Panc1 (cell line): ENCODE measurements at places on chromosomes 3 and 15.
A peak's percentile ranks its signal among the peaks of the same experiment; 100 is the strongest.

DNA sequence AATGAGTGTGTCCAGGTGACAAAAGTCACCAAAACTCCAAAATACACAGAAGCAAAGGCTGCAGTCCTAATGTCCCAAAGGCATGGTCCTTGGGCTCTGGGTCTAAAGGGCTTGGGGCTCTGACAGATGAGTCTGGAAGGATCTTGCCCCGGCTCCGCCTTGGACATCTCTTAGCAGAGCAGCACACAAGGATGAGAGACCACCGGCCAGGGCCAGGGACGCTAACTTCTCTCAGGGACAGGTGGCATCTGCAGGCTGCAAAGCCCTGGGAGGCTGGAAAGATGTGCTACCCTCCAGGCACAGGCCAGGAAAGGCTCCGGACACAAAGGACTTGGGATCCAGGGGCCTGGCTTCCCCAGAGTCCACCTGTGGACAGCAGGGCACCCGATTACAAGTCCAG lies 14.1 kb upstream of the SHISA5 start:
- DNase-seq: no peak

GRCh38 chr3:185552358-185552877 lies at the start of gene LIPH:
LIPH (minus strand) TSS chr3:185552588; CDS start chr3:185552471, 117 bp downstream.
- DNase-seq: peak; percentile 89

DNA sequence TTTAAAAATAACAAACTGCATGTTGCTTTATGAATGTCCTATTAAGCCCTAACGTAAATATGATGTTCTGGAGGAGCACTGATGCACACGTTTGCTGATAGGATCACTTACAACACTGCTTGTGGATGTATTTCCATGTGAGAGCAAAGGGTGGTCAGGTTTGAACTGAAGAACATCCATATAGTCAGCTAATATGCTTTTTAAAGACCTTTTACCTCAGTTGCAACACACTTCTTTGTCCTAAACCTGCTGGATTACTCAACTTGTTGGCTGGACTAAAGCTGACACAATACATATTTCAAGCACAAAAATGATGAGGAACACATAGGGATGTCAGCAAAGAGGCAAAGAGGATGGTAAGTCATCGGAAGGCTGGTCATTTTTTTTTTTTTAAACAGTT lies 186.6 kb downstream of the TIGIT start:
- no peak for DNase-seq

DNA sequence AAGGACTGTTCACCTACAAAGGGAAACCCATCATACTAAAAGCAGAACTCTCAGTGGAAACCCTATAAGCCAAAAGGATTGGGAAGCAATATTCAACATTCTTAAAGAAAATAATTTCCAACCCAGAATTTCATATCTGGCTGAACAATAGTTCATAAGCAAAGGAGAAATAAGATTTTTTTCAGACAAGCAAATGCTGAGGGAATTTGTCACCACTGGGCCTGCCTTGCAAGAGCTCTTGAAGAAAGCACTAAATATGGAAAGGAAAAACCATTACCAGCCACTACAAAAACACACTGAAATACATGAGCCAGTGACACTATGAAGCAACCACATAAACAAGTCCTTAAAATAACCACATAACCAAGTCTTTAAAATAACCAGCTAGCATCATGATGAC lies 28.9 kb upstream of the DCBLD2 start:
- no peak for DNase-seq

- DNase-seq: no peak
These were observed 71.3 kb upstream of the CGNL1 start for GRCh38 chr15:57305009-57305408.

- DNase-seq: no peak
These were observed 1013.6 kb downstream of the ROBO1 start for GRCh38 chr3:78754066-78754743.

DNA sequence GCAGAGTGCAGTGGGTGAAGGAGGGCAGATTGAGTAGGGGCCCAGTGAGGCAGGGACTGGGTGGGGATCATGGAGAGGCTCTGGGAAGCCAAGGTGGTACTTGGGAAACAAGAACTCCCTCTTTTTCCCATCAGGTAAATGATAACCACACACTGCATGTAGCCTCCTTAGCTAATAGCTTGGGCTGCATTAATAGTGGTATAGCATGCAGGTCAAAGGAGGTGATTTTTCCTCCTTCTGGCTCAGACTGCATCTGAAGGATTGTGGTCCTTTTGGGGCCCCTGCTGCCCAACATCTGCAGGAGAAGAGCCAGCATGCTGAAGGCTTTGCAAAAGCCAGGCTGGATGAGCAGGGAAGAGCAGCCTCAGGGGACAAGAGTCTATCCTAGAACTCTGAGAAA lies 45.4 kb downstream of the PPCDC start:
- DNase-seq: no peak

GRCh38 chr15:43283526-43283925 lies 16.8 kb upstream of the TGM5 start:
- DNase-seq: no peak

DNA sequence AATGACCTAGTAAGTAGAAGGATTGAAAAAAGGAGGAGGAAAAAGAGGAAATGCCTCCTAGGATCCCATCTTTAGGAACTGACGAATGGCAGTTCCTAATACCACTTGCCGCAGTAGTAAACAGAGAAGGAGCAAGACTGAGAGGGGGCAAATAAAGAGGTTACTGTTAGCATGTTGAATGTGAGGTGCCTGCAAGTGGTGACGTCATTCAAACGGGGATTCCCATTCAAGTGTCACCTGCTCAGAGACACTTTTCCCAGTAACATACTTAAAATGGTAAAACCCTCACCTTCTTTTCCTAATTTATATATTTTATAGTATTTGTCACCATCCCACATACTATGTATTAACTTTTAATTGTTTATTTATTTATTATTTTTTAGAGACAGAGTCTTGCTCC lies 178.9 kb downstream of the IL5RA start:
- no peak for DNase-seq

- no peak for DNase-seq
These were observed 313.9 kb upstream of the NR2E3 start for GRCh38 chr15:71496336-71496955.

DNA sequence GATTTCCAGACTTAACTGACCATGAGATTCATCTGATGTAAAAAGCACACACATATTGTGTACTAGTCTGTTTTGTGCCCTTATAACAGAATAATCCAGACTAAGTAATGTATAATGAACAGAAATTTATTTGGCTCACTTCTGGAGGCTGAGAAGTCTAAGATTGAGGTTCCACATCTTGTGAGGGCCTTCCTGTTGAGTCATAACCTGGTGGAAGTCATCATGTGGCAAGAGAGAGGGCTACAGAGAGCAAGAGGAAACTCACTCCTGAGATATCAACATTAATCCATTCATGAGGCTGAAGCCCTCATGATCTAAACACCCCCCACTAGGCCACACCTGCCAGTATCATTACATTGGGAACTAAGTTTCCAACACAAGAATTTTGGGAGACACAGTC lies 977.6 kb downstream of the MCTP2 start:
- no peak for DNase-seq

GRCh38 chr3:9897408-9898372 lies 5.0 kb upstream of the IL17RE start:
- DNase-seq: no peak

DNA sequence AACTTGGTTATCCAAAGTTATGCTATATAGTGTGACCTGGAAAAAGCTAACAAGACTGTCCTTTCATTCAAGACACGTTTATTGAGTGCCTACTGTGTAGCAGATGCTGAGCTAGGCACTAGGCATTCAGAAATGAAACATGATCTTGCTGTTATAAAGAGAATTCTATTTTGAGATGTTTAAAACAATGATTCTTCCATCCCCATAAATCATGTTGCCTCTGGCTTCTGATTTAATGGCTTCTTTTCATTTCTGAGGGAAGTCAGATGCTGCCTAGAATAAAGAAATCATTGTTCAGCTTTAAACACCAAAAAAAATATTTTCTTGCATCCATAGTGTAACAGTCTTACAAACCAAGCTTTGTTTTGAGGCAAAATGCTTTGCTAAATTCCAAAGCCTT lies 620.9 kb upstream of the UBE2E2 start:
- DNase-seq: no peak

DNA sequence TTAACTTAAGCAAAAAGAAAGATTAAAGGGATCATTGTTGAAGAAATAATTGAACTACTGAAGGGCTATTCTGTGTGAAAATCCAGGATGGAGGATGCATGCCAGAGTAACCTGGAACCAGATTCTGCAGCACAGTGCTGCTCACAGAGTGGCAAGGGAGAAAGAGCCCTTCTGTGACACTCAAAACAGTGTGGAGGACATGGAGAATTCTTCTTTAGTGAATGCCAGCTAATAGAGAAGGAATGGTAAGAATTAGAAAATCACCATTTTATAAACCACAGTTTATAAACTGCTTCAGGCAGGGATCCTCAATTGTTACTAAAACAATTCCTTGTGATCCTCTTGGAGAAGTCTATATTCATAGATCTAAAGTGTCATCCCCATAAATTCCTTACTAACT lies 70.4 kb upstream of the ARHGEF26 start:
- DNase-seq: no peak

DNA sequence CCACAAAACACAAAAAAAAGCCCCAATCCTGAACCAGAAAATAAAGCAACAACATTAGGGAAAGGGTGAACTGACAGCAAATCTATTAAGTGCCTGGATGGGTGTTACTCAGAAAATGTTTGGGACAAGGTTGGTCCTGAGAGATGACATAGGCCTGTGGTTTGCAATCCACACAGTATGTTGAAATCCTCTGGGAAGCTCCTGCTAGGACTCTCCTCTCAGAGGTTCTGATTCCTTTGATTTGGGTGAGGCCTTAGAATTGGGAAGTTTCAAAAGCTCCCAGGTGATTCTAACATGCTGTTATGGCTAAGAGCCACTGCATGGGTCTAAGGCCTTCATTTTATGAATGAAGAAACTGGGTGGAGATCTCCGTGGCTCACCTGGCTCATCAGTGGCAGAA lies 18.4 kb downstream of the CLDN1 start:
- no peak for DNase-seq

DNA sequence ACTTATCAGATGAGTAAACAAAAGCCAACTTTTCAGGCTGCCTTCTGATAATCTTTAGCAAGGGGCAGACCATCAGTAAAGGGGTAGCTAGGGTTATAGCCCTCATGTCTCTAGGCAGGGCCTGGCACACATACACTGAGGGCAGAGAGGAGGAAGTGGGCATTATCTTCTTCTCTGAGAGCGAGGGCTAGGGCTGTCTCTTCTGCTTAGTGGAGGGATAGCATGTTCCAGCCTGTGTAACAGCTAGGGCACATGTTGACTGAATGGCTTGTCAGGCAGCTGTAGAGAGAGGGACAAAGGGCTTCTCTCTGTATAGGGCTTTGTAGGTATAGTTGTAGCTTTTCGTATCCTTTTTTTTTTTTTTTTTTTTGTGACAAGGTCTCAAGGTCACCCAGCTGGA lies 17.8 kb downstream of the CRTC3 start:
- DNase-seq: no peak

- no peak for DNase-seq
These were observed 6.0 kb downstream of the AMIGO3 start for GRCh38 chr3:49713336-49714105.

- no peak for DNase-seq
These were observed 74.6 kb downstream of the FGF12 start for GRCh38 chr3:192652727-192653126.

DNA sequence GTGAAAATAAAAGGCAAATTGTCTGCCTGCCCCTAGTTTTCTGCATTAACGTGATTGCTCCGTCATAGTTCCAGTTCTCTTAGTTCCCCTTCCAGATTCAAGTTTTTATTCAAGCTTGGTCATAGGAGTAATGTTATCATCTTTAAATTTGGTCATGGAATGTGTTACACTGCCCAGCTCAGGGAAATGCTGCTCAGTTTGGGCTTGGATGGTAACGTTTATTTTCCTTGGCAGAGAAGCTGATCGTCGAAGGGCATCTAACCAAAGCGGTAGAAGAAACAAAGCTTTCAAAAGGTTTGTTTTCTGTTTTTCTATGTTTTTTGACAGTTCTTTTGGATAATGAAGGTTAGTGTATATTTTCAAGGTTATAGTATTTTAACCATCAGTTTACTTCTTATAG lies 118.4 kb upstream of the FLNB start:
- DNase-seq: no peak

DNA sequence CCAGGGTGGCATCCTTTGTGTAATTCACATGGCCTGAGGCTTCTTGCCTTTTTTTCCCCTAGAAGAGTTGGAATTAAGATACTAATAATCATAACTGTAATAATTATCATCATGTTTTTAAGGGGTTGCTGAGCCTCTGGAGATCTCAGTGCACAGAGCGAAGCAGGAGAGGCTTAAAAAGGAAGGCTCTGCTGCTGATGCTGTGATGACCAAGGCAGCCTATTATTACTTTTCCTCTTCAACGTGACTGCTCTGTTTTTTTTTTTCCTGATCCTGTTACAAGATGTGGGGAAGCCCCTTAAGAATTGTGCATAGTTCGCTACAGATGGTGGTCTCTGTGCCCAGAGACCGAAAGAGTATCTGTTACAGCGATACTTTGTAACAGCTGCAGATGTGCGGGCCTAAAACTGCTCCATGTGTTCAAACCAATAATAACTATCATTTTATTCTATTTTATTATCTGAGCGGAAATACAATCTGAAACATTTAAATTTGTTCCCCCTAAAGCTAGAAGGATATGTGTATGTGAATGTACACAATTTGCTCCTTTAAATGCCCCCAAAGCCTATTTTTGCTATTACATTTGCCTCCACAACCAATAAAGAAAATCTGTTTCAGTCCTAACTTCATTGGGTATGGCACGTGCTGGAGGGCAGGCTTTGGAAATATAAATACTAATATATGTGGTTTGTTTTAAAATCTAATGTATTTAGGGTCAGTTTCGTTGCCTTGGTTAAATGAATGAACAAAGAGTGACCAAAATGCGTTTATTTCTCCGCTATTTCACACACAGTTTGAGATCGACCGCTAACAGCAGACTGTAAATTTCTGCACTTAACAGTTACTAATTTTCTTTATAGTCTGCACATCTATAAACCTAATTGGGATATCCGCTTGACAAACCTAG lies 4.6 kb downstream of the SHOX2 start:
- DNase-seq: no peak

- no peak for DNase-seq
These were observed 203.7 kb upstream of the TLE3 start for GRCh38 chr15:70301396-70301795.

DNA sequence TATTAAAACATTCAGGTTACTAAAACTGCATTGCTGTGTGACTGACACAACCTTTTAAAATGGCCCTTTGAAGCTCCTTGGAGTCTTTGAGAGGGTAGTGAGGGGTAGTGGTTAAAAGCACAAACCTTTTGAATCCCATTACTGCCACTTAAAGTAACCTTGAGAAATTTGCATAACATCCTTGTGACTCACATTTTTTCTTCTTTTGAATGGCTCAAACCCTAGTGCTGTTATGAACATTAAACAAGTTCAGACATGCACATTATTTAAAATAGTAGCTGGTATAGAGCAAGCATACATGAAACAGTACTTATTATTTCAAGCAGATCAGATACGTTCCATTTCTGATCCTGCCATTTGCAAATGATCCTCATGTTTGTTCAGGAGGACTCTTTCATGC lies 3.7 kb upstream of the CLDN1 start:
- no peak for DNase-seq

- DNase-seq: no peak
These were observed 68.6 kb downstream of the FHIT start for GRCh38 chr3:61182662-61183061.
